ENCODE measurements at places on chromosomes 7 and 10.

- DNase-seq = no peak
Observed at GRCh38 chr7:134042307-134042706, 84.8 kb upstream of the LRGUK start.

DNA sequence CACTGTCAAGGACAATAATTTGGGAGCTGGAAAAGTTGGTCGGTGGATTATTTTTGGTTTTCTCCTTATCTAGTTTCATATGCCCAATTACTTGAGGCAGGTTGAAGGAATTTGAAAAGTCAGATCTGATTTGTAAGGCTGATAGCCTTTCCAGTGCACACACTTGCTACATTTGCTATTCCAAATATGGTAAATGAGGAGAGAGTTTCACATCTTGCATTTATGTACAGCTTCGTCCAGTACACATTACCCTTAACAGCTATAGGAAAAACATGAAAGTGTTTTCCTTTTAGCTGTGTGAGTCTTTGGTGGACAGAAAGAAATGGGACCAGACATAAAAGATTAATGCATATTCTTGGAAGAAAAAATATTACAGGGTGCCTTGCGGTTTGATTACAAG lies 201.8 kb downstream of the CELF2 start:
- DNase-seq = no peak

DNA sequence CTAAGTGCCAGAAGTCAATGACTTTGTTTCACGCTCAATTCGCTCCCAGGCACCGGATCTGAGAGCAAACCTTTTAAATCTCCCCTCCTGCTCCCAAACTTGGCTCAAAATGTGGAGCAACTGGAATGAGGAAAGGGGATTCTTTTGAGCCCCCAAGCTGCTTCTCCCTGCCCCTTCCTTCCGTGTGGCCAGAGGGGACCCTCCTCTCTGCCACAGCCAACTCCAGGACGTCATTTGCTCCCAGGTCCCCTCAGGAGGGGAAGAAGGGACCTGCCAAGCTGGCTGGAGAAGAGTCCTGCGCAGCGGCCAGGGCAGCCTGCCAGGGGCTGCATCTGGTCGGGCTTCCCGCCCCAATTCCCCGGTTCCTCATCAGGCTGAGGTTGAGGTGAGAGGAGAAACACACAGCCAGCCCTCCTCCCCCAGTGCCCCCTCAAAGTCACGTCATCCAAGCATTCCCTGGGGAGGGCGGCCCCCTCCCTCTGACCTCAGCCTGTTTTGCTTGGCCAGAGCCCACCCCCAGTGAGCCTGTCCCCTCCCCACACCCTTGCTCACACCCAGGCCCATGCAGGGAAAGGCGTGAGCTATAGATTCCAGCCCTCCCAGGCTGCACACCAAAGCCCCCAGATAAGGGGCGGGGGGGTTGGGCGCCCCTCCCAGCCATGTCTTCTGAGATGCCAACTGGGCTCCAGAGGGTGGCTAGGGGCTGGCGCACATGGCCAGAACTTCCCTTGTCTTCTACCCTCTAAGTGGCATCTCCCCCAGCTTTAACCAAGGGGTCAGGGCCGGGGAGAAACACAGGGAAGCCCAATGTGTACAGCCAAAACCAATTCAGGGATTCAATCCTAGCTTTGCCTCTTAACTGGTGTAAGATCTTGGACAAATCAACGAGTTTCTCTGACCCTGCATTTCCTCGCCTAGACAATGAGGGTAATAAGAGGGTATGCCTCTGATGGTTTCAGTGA lies 35.0 kb downstream of the SH3PXD2A start:
- DNase-seq = no peak

GRCh38 chr10:20743942-20744341 lies 153.2 kb downstream of the NEBL start:
- no peak for DNase-seq

GRCh38 chr10:44510379-44511115 lies 125.7 kb upstream of the CXCL12 start:
- DNase-seq = no peak

GRCh38 chr7:17506095-17506494 lies 207.6 kb downstream of the AHR start:
- DNase-seq = no peak

DNA sequence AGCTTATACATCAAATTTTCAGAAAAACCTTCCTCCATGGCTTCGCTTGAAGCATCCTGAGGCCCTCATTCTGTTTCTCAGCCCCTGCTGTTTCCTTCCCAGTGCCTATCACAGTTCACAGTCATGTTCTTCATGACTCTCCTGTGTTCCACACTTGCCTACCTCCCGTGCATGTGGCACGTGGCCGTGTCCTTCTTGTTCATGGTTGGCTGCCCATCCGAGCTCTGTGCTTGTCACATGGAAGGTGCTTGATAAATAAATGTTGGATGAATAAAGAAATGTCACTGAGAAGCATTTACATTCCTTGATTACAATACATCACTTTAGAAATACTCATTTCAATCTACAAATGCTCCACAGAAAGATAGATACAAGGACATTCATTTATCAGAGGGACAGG lies 23.7 kb upstream of the EGFR start:
- DNase-seq = no peak

DNA sequence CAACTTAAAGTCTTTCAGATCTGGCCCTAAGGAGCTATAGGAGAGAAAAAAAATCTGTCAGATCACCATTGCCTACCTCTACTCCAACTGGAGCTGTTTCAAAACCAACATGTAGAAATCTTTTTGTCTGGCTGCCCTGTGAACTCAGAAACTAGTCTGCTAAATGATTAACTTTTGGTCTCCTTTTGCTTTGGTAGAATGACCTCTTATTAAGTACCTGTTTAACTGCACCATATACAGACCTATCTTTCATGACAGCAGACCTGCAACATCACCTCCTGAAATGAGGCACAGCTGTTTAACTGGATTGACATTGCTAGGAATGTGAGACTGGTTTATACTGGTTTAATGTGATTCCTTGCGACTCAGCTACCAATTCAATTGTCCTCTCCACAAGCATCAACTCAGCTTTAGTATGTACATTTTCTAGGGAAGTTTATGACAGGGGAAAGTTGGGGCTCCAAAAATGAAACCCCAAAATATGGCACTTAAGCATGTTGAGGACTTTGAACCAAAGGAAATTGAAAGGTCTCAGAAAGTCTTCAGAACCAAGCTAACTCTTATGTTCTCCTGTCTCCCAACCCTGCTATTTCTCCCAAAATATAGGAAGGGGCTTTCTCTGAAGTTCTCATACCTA lies 1.8 kb downstream of the CYP3A43 start:
- no peak for DNase-seq

DNA sequence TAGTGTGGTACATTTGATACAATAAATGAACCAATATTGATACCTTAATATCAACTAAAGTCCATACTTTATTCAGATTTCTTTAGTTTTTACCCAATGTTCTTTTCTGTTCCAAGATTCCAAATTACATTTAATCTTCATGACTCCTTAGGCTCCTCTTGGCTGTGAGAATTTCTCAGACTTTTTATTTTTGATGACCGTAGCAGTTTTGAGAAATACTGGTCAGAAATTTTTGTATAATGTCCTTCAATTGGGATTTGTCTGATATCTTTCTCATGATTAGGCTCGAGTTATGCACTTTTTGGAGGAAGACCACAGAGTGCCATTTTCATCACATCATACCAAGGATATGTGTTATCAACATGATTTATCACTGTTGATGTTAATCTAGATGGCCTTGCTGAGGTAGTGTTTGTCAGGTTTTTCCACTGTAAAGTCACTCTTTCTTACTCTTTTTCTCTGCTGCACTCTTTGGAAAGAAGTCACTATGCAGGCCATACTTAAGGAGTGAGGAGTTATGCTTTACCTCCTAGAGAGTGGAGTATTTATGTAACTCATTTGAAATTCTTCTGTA lies 12.9 kb upstream of the ENTPD1 start:
- no peak for DNase-seq

GRCh38 chr10:8138471-8138870 lies 84.0 kb downstream of the GATA3 start:
- peak; percentile 3 for DNase-seq

DNA sequence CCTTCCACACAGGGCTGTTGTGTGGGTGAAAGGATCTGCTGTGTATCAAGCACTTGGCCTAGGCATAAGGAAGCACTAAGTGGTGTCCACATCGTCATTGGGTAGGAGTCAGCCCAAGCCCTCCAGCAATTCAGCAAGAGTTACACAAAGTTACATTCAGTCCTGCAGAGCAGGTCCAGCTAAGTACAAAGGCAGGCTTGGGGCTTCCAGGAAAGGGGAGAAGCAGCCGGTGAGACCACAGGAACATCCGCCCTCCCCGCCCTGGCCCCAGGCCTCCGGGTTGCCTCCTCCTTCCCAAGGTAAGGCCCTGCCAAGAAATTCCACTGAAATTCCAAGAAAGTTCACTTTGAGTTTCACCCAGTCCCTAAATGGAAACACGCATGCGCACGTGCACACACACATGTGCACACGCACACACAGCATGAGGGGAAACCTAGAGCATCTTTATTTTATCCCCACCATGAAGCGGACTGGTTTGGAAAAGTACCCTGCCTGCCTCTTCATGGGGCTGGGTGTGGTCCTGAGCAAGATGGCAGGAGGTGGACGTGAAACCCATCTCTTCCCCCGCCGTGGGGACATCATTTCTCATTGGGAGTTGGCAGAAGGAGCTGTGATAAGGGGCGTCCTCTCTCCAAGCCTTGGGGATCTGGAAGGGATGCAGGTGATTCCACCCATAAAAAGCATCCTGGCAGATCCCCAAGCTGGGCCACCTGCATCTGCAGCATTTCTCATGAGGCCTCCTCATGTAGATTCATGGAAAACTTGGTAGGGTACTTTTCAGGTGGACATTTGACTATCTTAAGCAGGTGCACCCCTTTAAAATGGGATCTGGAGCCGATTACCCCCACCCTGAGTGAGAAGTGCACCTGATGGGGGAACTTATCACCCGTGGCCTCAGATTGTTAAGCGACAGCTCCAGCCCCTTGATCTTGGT lies 69.1 kb upstream of the NANOS1 start:
- DNase-seq = no peak

- DNase-seq = no peak
Observed at GRCh38 chr7:91940171-91940570, 491 bp upstream of the AKAP9 start.

DNA sequence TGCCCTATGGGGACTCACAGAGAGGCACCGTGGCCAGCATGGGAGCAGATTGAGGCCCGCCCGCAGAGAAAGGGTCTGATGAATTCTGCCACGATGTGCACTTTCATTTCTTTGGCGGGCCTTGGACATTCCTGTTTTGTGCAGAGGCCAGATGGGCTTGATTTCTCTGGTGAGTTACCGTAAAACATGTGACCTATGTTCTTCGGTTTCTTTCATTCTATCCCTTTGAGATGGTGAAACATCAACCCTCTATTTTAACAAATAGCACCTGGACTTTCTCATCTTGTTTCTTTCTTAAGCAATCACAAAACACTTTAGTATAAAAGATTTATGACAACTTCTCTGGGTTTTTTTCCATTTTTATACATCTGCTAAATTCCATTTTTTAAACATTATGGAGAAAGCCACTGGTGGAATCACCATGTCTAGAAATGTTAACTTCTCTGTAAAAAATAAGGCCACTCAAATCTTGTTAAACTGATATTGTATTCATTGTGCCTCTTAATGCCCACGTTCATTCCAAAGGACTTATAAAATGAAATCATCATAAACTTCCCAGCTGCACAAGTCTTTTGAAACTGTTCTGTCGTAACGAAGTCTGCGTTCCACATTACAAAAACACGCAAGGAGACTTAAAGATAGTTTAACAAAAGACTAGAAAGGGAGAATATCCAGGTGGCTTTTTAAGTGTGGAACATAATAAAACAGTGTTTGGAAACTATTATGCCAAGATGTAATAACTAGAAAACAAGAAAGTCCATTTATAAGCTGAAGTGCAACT lies 21.4 kb upstream of the ODAD2 start:
- no peak for DNase-seq

DNA sequence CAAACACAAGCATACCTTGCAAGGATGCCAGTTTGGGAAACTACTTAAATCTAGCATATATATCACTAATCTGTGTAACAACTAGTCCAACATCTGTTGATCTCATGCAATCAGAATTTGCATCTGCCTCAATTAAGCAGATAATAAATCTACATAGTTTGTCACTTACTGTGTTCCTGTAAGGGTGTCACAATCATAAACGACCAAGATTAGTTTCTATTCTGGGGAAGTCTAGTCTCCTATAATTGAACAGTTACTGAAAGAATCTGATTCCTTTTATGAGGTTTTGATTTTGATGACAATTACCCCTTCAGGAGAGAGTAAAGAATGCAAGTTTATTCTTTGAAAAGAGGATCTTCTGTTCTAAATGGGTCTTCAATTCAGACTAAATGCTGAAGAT lies 85.5 kb upstream of the LRRN3 start:
- no peak for DNase-seq

- DNase-seq = no peak
Observed at GRCh38 chr7:8881916-8882315, 448.5 kb downstream of the NXPH1 start.

- no peak for DNase-seq
Observed at GRCh38 chr10:42982891-42983506, 93.9 kb upstream of the RET start.

DNA sequence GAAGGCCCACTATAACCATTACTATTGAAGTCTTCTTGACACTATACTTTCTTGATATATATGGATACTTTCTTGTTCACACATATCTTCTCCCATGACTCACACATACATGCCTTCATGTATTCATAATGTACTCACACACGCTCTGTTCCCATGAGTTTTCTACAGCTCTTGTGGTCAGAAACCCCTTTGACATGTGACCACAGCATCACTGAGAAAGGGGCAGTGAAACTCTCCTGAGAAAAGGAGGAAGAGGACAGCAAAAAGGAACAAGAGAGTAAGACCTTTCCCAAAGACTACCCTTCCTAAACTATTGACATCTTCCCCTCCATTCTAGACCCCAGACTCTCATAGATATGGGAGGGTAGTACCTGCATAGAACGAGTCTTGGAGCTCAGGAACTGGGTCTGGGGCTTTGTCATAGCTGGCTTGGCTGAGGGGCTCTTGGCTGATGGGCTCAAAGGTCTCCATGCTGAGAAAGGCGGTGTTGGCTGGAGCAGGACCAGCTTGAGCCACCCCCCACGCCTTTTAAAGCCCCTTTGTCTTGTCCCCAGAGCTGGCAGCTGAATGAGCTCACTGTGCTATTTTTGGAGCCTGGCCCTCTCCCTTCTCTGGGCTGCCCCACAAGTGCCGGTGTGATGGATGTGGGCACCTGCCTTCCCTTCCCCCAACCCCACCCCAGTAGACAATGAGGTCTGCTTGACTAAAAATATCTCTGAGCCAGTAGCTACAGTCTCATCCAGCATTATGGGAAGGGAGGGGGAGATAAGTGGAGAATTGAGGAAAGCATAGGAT lies 5.1 kb downstream of the SYNPO2L start:
- DNase-seq = peak; percentile 17

DNA sequence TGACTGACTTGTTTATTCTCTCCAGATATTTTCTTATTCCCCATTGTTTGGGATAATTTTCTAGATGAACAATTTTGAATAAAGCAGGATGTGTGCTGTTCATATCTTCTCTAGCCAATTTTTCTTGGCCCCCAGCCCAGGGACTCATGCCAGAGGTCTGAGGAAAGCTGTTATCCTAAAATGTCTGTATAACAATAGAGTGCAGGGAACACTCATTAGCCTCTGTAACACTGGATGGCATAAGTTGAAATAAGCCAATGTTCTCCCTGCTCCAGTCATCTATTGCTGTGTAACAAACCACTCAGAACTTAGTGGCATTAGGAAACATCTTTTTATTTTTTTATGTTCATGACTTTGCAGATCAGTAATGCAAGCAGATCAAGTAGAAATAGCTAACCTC lies 121.7 kb upstream of the TRIM24 start:
- DNase-seq = no peak

- no peak for DNase-seq
Observed at GRCh38 chr7:1418505-1419309, 40.6 kb downstream of the MICALL2 start.

GRCh38 chr7:13021566-13022300 lies 334.3 kb downstream of the ARL4A start:
- DNase-seq = no peak
